GF-D8 (cell line): ENCODE measurements at places on chromosomes 3 and 15.

DNA sequence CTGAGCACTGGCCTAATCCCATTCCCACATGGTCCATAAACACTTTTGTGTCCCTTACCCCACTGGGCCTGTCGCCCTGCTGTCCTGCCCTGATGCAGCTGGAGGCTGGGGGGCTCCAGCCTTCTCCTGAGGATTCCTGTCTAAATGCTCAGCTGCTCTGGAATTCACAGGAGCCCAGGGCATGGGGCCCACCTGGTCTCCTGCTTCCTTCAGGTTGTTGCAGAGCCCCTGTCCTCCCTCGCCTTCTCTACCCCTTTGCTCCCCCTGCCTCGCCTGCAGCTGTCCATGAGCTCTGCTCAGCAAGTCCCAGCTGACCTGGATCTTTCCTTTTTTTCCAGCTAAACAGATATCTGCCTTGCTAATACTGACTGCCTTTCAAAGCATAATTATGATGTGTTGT lies 286.9 kb downstream of the XXYLT1 start:
- DNase-seq: no peak

DNA sequence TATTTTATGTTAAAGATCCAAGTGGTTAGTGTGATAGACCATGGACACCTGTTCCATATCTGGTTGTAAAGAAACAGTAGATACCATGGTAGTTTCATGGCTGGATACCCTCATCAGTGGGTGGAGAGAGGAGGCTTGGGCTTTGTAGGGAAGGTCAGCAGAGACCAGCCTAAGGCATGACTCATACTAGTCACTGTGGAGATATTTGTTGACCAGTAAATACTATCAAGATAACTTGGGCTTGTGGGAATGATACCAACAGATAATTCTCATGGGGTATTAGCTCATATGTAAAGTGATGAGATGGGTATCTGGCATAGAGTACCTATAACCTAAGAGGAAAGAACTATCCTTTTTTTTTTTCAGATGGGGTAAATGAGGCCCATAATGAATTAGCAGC lies 354.5 kb downstream of the CACNA2D3 start:
- no peak for DNase-seq

GRCh38 chr3:11438646-11439045 lies 166.4 kb downstream of the ATG7 start:
- no peak for DNase-seq

DNA sequence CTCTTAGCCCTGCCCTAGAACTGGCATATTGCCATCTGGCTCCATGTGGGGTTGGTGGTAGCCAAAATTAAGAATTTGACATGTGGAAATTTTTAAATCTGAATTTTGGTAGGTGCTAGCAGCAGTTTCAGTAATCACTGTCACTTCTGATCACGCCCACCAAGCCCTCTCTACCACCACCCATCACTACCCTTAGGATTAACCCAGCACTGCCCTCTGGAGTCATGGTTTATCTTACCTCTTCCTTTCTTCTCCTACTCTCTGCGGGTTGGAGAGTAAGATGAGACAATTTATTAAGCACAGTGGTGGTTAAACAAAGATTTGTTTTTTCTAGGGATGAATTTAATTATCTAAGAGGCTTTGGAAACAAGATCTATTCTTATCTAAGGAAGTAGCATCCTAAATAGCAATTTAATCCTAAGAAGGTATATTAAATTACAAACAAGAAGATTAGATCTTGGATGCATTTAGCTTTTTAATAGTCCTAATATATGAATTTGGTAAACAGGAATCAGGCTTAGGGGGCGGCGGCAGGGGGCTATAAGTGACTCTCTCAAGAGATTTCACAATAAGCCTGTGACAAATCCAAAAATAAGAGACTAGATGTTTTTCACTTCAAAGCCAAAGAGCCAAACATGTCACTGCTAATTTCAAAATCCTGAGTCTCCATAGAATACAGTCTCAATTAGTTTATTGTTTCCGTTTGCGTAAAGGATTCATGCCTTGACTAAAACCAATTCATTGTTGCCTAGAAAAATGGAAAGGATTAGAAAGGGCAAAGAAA lies 498.4 kb upstream of the UBE2E2 start:
- no peak for DNase-seq

- DNase-seq: no peak
Measured at GRCh38 chr15:83783227-83783626, 129.3 kb downstream of the ADAMTSL3 start.
